ENCODE measurements at places on chromosomes 7 and 10. TPM values are rescaled to one million over a fixed set of nuclear protein-coding genes. Genes with fewer than 3 reads are reported as not detected.

Gene XRCC2
- total RNA-seq: 5.6 TPM

Gene SPDYE5
- total RNA-seq: not detected

Gene WDFY4
- not detected for total RNA-seq

Gene CPA1
- total RNA-seq: not detected

Gene KCP
- total RNA-seq: not detected

Gene DYDC2
- not detected for total RNA-seq

All from IMR-90 (cell line).